KG1 (cell line): ENCODE measurements at places on chromosomes 2 and 18.

GRCh38 chr18:59358414-59358711 is 702 bp downstream of the LMAN1 start:
- DNase-seq = no peak

GRCh38 chr2:116718451-116718850 is 1096.0 kb upstream of the DDX18 start:
- no peak for DNase-seq

GRCh38 chr2:101064505-101064867 is 62.4 kb downstream of the RPL31 start:
- DNase-seq = no peak

- no peak for DNase-seq
These were observed 144.2 kb downstream of the SETBP1 start for GRCh38 chr18:44824884-44825283.

- no peak for DNase-seq
These were observed 333.0 kb downstream of the CLIP4 start for GRCh38 chr2:29448096-29448688.

- no peak for DNase-seq
These were observed 31.0 kb downstream of the ANKRD29 start for GRCh38 chr18:23631746-23632145.
